ENCODE measurements at places on chromosomes 11 and 22.

DNA sequence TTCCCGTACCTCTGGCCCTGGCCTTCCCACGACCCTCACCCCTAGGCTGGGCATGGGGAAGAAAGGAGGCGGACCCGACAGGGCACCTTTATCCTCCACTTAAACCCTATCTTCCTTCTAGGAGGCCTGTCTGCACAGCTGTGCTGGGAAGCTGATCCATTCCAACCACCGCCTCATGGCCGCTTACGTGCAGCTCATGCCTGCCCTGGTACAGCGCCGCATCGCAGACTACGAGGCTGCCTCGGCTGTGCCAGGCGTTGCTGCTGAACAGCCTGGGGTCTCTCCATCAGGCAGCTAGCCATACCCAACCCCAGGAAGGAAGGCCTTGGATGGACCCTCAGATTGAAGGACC is 599 bp downstream of the TIMM10B start:
- DNase-seq: no peak

GRCh38 chr11:34652191-34652973 is 31.5 kb downstream of the EHF start:
- no peak for DNase-seq

DNA sequence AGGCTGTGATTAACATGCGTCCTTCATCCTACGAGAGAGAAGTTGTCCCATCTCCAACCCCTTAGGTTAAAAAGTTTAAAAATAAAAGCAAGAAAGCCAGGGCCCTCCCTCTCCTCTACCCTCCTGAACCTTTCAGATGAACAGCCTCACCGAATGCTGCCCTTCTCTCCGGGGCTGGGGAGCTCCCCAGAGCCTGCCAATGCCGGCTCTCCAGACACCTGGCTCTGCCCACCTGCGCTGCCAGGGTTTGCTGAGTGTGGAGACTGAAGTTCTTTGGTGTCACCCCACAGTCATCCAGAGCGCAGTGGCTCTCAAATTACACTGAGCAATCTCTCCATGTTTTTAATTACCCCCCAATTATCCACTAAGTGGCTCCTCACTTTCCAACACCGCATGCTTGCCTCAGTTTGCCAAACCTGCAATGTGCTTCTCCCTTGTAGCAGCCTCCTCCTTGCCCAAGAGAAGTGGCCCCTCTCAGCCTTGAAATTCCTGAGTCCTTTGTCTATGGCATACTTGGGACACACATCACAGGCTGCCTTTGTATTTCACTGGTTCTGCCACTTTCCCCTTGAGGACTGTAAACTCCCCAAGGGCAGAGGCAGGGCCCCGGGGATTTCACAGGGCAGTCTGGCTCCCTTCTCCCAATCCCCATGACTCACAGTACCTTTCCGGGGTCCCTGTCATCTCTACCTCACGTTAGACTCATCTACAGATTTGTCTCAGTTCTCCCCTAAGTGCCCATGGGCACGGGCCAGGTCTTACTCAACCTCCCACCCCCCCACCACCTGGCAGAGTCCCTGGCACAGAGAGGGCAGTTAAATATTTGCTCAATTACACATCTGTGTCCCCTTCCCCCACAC is 2.0 kb downstream of the MYH9 start:
- DNase-seq: peak; percentile 79

GRCh38 chr11:121829159-121829643 is 286.8 kb downstream of the BLID start:
- no peak for DNase-seq

GRCh38 chr11:47108214-47108613 is 68.5 kb downstream of the ARFGAP2 start:
- no peak for DNase-seq

GRCh38 chr11:2577991-2578928 is 121.5 kb downstream of the KCNQ1OT1 start:
- DNase-seq: no peak

DNA sequence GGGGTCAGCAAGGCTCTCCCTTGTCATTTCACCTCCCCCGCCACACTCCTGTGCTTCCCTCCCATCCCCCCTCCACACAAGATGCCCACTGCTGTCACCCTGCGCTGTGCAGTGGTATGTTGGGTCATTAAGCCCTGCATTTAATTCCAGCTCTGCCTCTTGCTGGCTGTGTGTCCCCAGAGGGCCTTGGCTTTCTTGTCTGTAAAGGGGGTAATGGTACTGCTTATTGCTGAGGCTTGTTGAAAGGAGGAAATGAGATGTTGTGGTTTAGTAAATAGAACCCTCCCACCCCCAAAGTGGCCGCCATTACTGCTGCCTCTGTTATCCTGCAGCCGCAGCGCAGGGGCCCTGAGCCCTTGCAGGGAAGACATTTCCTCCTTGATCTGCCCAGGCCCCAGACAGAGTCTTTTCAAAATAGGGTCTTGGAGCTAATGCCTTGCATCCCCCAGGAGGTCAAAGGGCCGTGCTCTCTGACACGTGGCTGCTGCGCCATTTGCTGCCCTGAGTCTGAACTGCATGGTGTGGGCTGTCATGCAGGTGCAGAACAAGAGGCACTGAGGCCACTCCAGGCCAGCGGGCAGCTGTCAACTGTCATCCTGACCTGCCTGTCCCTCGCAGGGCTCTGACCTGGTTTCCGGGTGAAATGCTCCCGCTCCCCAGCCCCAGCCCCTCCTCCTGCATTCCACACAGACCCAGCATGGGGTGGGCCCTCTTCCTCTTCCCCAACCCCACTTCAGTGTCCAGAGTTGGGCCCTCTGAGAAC is 18.7 kb downstream of the PVALB start:
- peak; percentile 34 for DNase-seq

DNA sequence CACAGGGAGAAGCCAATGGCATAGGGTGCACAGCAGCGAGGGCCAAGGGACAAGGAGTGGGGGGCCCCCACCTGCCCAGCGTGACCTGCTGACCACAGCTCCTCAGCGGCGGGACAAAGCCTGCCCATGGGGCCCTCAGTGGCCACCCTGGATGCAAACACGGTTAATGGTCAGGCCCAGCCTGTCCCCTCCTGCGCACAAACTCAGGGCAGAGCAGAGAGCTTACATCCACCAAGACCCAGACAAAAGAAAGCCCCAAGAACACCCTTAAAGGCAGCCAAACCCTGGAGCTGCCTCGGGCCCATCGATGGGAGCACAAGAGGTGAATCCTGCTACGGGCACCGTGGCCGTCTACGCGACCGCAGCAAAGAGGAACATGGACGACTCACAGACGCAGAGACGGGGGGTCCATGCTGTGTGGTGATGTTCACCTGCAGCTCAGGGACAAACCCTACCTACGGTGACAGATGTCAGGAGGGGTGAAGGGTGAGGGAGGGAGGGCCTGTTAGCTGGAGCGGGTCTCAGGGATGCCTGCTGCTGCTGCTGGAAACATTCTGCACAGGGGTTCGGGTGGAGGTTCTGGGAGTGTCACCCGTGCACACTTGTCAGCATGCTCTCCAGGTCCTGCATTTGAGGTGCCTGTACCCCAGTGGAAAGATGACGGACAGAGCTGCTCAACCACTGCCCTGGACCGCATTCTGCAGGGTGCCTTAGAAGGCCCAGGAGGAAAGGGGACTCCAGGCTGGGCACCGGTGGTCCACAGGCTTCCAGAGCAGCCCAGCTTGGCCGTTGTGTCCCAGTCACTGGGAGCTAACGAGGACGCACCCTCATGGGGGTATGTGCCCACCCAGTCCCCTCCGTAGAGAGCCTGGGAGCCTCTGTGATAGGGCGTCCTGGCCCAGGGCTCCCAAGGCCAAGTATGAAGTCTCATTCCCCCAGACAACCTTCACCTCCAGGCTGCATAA is 11.6 kb downstream of the ASCL2 start:
- DNase-seq: no peak
